ENCODE measurements at places on chromosomes 7 and 10.

- no peak for DNase-seq
These were observed 59.9 kb upstream of the JAZF1 start for GRCh38 chr7:28240481-28240880.

GRCh38 chr10:63005246-63005645 is 127.9 kb upstream of the NRBF2 start:
- DNase-seq: no peak

- no peak for DNase-seq
These were observed 246.1 kb downstream of the AUTS2 start for GRCh38 chr7:69844264-69844868.

- DNase-seq: no peak
These were observed 176.4 kb upstream of the RHEB start for GRCh38 chr7:151695951-151696541.

DNA sequence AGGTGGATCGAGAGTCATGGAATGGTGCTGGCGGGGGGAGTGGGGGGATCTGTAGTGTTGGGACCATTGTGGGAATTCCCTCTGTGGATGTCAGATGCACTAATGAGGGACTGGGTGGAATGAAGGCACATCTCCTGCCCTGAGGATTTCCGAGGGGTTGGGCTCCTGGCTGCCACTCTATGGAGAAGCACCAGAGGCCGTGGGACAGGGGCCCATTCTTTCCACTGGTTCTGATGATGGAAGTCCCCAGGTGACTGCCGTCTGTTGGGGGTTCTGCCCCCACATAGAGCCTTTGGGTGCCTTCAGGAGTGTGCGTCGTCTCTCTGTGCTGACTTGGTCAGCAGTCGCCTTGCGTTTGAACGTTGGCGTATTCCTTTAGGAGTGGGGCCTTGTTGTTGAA is 202.9 kb downstream of the GLRX3 start:
- DNase-seq: no peak

GRCh38 chr7:140269004-140269638 is 92.3 kb upstream of the KDM7A start:
- no peak for DNase-seq

- no peak for DNase-seq
These were observed 34.1 kb downstream of the CHST3 start for GRCh38 chr10:71998119-71998839.

GRCh38 chr7:96532428-96532935 is 177.2 kb downstream of the SEM1 start:
- DNase-seq: no peak
